ENCODE measurements at places on chromosomes 2 and 18.

DNA sequence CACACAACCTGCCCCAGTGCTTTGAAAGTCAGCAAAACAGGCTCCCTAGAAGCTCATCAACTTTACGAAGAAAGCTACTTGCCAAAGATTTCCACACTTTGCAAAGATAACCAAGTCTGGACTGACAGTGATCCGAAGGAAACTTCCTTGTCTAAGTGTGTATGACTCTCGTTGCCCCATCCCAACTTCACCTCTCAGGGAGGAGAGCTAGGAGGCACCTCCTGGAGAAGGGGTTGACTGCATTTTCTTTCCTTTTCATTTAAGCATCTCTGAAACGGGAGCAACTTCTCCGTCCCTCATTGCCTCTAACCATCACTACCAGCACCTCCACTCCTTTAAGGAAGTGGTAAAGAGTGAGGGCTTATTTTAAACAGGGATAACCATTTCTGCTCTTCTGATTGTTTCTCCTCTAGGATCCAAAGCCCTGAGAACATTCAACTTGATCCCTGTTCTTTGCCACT is 7.0 kb downstream of the ZEB2 start:
- DNase-seq, result no peak

DNA sequence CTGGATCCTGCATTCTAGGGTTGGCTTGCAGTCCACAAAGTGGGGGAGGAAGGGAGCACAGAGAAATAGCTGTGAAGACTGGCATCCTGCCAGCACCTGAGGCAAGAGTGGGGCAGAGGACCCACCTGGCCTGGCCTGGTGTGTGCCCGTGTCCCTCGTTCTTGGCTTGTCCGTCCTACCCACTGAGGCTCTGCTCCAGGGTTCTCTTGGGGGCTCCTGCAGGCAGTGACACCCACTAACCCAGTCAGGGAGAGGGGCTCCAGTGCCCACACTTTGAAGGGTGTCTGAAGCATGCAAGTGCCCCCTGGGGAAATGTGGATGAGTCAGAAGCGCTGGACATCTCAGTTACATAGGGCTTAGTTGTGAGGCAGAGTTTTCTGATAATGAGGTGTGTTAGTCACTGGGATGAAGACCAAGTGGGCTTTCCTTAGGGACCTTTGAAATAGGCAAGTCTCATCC is 79.4 kb downstream of the SLC4A3 start:
- DNase-seq, result no peak

DNA sequence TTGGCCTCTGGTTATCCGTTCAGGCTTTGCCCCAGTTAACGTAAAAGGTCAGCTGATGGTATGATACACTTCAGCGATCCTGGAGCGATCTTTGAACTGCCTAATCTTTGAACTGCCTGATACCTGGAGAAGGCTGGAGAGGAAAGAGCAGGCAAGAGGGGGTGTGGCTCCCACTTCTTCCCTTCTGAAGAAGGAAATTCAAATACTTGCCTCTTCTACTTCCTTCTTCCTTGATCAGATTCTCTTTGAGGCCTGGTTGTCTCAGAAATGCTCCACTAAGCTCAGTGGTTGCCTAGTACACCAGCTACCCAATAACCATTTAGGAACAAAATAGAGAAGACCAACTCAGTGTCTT is 619 bp downstream of the GALM start:
- no peak for DNase-seq

DNA sequence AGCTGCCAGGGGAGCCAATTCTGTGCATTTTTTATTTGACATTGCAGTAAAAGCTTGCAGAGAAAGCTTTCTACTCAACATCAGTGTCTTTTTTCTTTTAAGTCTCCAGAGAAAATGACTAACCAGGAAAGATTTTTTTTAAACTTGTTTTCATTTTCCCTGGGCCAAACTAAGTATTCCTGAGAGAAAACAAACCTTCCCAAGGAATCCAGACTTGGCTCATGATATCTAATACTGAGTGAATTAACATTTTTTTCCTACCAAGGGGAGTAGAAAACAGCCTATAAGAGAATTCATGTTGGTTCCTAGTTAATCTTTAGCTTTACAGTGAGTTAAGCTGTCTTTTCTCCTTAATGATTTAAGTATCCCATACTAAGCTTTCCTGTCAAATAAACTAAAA is 46.7 kb downstream of the DAPL1 start:
- DNase-seq, result no peak

GRCh38 chr2:66127656-66128055 is 307.3 kb upstream of the MEIS1 start:
- no peak for DNase-seq
